ENCODE measurements at places on chromosomes 16 and 17. TPM values are rescaled to one million over a fixed set of nuclear protein-coding genes. Genes with fewer than 3 reads are reported as not detected.

DNA sequence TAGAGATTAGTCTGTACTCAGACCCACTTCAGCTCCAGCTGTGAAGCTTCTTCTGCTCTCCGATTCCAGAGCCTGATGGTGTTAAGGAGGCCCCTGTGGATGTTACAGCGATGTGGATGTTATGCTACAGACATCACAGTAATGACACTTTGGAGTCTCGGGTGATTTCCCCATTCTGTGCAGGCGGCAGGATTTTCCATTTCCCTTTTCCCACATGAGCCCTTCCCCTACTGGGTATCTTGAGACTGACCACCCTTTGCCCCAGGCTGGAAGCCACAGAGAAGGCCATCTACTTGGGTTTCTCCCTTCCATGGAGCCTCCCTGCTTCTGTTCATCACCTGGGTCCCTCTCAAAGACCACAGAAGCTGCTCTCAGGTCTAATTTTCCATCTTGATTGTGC lies 78.3 kb downstream of the KCNJ12 start:
- no peak for DNase-seq

RABEP2 gene
- polyA plus RNA-seq = 11.7 TPM

GH1 gene
- not detected for polyA plus RNA-seq

DNA sequence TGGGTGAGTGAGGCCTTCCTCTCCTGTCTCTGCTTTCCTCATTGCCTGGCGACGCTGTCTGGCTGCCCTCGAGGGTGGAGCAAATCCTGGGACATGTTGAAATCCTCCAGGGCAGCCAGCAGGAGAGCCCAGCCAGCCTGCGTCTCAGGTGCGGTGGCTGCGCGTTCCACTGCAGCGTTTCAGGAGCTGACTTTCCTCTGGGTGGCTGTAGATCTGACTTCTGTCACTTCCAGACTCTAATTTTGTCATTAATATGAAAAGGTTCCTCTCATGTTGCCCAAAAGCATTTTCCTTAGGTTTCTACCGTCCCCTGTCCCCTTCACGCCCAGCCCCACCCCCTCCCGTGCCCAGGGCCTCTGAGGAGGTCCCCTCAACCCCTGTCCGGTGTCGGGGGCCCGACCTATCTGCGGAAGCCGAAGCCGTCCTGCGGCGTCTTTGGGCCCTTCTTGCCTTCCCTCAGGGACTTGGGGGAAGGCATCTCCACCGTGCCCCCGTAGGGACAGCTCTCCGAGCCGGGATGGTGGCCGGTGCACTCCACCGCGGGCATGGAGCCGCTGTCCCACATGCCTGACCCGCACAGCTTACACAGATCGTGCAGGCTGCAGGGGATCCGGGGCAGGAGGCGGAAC lies 95.1 kb downstream of the TBC1D16 start:
- DNase-seq = no peak

Measured in AG04450 (cell line).